ENCODE measurements at places on chromosomes 7 and 10.

DNA sequence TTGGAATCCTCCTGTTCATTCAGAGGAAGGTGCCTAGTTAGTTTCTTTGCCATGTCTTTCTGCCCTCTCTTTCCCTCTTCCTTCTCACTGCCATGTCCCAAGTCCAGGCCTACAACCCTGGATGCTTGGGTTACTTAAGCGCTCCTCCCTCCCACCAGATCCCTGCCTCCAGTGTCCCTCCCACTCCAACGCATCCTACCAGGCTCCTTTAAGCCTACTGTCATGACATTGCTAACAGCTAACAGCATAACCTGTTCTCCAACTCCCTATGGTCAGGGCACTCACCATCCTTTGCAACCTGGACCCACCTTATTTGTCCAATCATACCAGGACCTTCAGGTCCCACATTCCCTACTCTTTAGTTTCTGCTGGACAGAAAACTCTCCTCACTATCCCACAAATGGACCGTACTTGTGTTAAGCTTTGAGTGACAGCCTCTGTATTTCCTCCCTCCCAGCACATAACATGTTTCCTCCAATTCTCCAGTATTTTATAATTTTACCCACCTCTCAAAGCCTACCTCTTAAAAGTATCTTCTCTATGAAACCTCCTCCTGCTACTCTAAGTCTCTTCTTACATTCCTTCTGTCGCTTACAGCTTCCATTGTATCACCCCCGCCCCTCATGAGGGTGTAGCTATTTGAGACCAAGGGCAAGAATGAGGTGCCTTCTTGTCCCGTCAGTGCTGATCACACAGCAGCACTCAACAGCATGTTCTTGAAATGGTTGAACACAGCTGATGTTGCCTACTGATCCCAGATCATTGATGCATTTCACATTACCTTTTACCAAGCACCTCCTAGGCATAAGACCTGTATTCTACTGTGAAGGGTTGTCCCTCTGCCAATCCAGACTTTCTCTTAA is 1.7 kb downstream of the BLNK start:
- no peak for DNase-seq

DNA sequence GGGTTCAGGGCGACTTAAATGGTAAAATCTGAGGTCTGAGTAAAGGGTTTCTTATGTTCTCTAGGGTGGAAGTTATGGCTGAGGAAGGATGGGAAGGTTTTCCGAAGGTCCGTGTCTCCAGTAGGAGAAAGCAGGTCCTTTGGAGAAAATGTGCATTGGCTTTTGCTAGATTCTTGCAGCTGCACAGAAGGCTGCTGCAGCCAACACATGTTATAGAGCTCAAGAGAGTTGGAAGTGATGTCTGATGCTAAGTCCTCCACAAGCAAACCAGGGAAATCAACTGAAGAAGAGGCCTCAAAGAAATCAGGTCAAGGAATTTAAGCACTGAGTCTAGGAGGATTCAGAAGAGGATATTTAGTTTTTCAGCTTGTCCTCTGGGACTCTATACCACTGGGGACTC is 404.6 kb downstream of the LRMDA start:
- no peak for DNase-seq

- no peak for DNase-seq
These were observed 4.4 kb upstream of the TBL2 start for GRCh38 chr7:73582664-73583202.

- DNase-seq: no peak
These were observed 52.6 kb downstream of the FGFBP3 start for GRCh38 chr10:91856637-91857036.

GRCh38 chr7:141178486-141179135 is 104.7 kb downstream of the TMEM178B start:
- DNase-seq: no peak

DNA sequence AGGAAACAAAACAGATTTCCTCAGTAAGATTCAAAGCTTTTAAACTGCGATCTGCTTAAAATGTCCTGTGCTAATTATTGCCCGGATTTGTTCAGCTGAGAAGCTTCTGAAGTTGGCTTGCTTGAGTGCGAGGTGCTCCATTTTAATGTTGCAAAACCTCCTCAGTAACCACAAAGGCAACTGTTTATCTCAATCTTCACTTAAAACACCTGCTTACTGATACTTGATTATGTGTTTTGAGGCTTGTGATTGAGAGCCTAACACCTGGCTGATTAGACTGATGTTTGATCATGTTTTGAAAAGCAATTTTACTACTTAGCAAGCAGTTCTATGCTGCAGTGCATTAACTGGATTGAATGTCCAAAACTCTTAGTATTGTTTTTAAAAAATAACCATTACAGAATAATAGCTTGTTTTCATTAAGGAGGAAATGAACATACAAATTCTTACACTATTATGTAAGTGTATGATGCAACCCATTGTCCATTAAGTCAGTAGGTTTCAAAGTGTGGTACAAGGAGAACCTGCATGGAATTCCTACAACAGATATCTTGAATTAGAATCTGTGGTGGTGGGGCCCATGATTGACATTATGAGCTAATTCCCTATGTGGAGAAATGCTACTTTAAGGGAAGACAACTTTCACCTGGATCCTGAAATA is 96.9 kb upstream of the FAM180A start:
- no peak for DNase-seq

DNA sequence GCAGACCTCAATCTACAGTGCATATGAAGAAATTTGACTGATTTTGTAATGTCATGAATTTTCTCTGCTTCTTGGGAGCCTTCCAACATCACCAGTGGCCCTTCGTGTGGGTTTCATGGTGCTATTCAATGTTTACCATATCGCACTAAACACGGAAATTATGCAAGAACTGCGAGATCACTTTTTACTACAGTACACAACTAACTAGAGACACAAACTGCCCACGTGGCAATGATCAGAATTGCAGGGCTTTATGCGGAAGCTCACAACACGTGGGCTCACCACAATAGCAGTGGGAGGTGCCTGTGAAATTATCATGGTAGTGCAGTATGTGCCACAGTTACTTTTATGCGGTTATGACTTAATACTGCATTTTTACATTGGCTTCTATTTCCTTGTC is 449.7 kb upstream of the KLF6 start:
- no peak for DNase-seq

DNA sequence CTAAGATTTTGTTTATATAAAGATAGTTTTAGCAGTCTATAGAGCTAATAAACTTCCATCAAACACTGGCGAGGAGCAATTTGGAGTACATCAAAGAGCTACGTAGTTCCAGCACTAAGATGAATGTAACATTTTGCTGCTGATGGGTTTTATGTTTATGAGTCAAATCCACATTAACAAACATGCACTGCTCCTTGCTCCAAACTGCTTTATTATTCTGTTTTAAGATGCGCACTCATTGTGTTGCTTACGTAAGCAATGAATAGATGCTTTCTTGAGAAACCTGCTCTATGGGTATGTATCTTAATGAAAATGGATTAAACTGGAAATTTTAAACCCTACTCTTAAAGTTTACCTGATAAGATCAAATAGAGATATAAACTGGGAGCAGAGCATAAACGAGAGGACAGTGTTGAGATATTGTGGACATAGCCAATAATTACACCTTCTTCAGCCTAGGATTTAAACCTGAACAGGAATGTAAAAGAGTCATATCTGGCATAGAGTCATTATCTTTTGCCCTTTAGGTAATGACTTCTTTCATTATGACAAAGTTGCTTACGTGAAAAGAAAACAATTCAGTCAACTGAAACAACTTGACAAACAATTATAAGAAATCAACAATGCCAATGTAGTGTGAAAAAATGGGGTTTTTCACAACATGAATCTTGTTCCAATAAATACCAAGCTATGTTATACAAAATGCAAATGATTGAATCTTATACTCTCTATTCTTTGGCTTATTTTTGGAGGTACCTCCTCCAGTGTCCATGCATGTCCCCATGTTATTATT is 153.5 kb upstream of the MTPN start:
- DNase-seq: no peak

- peak; percentile 16 for DNase-seq
These were observed 2.5 kb downstream of the FZD1 start for GRCh38 chr7:91266689-91267090.
